ENCODE measurements at places on chromosomes 7 and 10.

DNA sequence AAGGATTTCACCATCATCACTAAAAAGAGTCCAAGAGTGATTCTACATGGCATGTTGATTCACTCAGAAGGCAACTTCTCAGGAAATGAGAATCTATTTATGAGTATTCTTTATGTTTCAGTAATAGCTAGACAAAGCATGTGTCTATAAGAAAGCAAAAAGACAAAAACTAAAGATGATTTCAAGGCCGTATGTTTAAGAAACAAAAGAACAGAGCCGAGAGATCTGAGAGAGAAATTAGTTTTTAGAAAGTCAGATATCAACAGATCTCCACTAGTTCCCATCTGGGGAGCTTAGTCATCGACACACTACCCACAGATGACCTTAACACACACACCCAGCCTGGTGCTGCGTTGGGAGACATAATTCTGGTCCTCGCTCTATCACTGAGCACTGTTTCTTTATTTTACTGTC, 21.0 kb downstream of the PIP4K2A start:
- DNase-seq = no peak

DNA sequence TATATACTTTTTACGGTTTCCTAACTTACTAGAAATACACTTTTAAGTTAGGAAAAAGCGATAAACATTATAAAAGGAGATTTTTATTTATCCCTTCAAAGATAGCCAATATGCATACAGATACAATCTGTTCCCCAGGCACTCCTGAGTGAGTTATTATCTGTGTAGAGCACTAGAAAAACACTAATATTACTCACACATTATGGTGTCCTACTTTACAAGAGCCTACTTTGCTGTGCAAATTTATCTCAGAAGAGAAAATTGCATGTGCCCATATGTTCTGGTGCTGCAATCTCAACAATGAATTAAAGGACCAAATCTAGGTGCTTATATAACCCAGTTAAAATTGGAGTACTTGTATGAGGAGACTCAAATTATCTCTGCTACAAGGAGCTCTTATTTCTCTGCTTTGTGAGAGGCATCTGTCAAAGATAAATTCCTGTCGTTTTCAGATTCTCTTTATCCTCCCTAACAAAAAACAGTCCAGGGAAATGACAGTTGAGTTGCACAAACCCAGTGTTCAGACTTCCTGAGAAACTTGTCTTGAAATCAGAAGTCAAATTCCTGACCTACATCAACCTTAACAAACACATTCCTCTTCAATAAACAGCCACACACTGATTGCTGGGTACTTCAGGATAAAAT, 28.9 kb downstream of the CPA1 start:
- no peak for DNase-seq

DNA sequence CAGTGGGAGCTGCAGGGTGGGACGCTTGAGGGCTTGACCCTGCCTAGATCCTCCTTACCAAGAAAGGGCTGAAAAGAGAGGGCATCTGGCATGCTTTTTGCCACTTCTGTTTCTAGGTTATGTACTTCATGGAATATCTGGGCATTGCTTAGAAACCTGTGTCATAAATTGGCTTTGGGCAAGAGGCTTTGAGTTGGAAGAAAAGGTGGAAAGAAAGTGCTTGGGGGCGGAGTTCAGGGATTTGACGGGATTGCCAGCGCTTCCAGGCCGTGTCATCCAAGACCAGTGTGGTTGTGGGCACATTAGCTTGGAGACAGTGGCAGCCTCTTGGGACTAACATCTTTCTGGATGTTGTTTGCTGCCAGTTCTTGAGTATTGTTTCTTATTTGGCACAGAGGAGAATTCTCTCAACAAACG, 825 bp downstream of the ZNF862 start:
- DNase-seq = no peak

- no peak for DNase-seq
Measured at GRCh38 chr10:131512852-131513251, 201.3 kb upstream of the TCERG1L start.

GRCh38 chr7:27409776-27410175, 167.2 kb downstream of the EVX1 start:
- DNase-seq = no peak

DNA sequence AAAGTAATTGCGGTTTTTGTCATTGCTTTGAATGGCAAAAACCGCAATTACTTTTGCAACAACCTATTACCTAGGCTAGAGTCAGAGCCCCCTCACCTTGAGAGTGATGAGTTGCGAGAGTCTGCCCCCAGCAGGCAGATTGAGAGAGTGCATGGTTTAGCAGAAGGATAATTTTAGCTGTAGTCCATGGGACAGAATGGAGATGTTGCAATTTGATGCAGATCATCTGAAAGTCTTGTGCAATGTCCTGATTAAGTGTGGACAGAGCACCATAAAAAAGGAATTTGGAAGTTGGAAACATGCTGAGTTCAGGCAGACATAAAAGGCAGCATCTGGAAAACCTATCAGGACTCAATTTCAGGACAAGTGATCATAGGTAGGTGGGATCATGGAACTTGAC, 48.7 kb downstream of the GPR141 start:
- no peak for DNase-seq

- no peak for DNase-seq
Measured at GRCh38 chr10:129098517-129098916, 368.5 kb upstream of the MGMT start.

DNA sequence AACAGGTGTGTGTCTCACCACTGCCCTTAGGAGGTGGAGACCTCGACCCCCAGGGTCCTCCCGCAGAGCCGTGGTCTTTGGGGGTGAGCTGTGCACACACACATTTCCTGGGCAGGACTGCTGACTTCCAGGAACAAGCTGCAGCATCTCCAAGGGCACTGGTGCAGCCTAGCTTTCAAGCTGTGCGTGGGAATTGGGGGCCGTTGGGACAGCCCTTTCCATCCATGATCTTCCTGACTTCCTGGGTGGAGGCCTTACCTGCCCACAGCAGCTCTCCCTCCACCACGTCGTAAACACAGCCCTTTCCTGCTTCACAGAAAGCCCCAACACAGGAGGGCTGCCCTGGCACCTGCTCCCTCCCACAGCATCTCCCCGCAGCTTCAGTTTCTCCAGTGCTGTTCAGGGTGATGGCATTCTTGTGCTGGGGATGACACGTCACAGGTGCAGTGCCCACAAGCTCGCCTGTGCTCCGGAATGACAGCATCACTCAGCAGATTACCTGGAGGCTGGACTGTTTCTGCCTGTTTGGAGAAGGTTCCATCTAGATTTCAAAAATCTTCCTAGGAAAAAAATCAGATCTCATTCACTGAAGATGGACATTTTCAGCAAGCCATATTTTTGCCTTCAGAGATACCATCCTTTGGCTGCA, 208.0 kb upstream of the PPP2R2D start:
- DNase-seq = no peak

GRCh38 chr10:129971381-129972144, 7.5 kb upstream of the EBF3 start:
- no peak for DNase-seq

GRCh38 chr10:118445535-118445934, 103.4 kb upstream of the FAM204A start:
- DNase-seq = no peak

DNA sequence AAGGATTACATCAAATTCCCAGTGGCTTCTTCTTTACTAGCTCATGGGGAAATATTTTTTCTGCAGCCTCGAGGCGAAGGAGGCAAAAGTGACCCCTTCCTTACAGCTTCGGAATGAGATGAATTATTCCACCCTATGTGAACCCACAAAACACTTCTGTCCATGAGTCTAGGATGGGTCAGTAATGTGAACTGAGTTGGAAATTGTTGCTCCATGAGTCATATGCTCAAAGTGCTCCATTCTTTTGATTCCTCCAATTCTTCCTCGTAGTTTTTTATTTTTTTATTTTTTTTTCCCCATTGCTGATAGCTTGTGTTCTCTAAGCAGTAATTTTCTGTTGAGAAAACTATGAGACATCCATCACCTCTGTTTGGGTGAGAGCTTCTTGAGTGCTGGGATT, 31.7 kb upstream of the FAM204A start:
- no peak for DNase-seq

DNA sequence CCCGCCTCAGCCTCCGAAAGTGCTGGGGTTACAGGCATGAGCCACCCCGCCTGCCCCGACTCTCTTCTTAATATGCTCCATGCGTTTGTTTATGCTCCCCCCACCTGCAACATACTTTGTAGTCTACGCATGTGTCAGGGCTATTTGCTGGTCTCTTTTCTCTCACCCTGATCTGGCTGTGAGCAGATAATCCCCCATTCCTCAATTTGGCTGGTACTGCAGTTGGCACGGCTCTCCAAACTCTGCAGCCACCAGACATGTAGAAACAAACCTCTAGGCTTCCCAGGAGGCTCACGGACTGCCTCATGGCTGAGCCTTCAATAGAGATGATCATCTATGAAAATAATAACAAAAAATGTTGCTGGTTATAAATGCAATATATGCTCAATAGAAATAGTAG, 540.3 kb upstream of the GALNT17 start:
- DNase-seq = no peak

DNA sequence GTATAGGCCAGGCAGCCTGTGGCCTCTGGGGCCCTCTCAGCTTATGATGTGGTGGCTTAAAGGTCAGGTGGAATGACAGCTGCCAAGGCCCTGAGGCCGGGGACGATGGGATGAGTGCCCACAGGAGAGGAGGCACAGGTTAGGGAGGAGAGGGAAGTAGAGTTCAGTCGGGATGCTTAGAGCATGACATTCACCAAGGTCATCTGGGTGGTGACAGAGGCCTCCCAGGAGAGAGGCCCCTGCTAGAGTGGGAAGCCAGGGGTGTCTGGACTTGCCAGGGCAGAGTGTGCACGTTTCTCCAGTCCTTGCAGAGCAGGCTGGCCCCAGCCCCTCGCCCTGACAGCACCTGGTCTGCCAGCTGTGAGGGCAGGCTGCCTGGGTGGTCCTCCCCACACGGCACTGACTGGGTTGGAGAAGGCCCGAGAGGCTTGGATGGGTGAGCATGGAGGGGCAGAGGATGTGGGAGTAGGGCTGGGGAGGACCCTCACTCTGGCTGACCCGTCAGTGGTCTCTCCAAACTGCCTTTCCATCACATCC, 1.5 kb downstream of the CALHM1 start:
- DNase-seq = no peak

DNA sequence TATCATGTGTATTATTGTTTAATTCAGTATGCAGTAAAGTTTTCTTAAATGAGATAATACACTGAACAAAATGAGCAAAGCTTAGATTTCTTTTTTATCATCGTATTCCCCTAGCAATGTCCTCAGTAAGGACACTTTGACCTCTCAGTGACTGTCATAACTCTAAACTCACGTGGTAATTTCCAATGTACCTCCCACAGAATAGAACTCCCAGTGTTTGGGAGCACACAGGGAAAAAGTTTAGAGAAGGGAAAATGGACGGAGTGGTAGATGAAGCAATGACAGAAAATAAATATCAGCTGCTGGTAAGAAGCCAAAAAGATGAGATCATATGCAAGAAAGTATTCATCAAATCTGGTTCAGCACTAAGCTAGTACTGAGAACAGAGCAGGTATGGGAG, 758.6 kb upstream of the KCND2 start:
- DNase-seq = no peak

DNA sequence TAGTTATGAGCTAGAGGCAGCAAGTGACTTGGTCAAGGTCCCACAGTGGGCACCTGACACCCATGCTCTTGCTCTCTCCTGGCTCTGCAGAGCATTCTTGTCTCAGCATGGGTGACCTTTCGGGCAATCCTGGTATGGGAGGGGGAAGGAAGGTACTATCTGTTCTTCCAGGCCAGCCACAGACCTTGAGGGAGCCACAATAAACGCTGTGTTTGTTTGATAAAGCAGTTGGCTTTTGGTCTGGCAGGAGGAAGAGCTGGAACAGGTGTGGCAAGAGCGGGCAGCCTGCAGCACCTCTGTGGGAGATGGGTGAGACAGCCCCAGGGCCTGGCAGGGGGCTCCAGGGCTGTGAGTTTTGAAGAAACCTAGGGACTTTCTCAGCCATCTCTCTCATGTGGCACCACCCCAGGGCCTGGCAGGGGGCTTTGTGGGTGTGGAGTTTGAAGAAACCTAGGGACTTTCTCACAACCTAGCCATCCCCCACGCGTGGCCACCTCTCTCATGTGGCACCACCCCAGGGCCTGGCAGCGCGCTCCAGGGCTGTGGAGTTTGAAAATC, 11.4 kb downstream of the CLDN3 start:
- no peak for DNase-seq

DNA sequence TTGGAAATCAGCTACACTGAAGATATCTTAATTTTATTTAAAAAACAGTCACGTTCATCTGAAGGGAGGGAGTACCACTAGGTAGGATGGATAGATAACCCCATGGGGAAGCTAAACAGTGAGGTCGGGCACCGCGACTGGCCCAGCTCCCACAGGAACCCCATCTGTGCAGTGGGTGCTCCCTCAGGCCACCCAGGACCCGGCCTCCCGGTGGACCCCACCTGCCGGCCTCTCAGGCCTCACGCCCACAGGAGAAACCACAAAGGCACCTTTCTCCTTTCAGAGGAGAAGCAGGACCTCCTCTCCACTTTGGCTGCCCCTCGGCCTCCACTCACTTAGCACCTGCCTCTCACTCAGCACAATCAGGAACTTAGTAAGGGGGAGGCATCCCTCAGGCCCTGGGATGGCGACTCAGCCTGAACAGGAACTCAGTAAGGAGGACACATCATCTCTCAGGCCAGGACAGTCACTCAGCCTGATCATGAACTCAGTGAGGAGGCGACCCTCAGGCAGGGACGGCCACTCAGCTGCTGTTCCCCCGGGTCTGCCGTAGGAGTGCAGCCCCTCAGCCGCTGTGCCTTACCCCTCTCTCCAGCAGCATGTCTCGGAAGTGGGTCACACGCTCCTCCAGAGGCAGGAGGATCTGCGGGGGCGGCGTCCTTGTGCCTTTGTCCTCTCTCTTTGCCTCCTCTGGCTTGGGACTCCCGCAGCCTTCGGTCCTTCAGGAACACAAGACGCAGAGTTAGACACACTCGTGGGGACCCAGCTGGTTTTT, 195.1 kb downstream of the TCERG1L start:
- no peak for DNase-seq

All from stimulated activated CD8-positive, alpha-beta memory T cell treated with anti-CD3 and anti-CD28 coated beads, Interleukin-7, amount 100 ng/mL, for 24 hours (primary cell).